Tibial nerve (tissue), 4 donors: ENCODE measurements at places on chromosomes 13 and 19. TPM values are rescaled to one million over a fixed set of nuclear protein-coding genes. Genes with fewer than 3 reads are reported as not detected.

GRCh38 chr13:94214121-94214520 lies 265.4 kb downstream of the DCT start:
- H3K27me3 ChIP-seq = no peaks in the 10 kb centered on the region
- H3K4me3 ChIP-seq = no peak overlapping the region
- H3K36me3 ChIP-seq = no peaks in the 10 kb centered on the region
- no peaks in the 10 kb centered on the region for H3K4me1 ChIP-seq
- no peak overlapping the region for H3K27ac ChIP-seq

- no peaks in the 10 kb centered on the region for H3K27me3 ChIP-seq
- no peak overlapping the region for H3K4me3 ChIP-seq
- peaks cover 6% of the 10 kb centered on the region for H3K4me1 ChIP-seq
- no peaks in the 10 kb centered on the region for H3K36me3 ChIP-seq
- DNase-seq = no peak
- no peak overlapping the region for H3K27ac ChIP-seq
Measured at GRCh38 chr13:110957181-110957884, 42.5 kb upstream of the ANKRD10 start.

- no peak overlapping the region for H3K27ac ChIP-seq
- H3K36me3 ChIP-seq = no peaks in the 10 kb centered on the region
- no peaks in the 10 kb centered on the region for H3K4me1 ChIP-seq
- no peak for DNase-seq
Measured at GRCh38 chr13:68170961-68171360, 940.8 kb upstream of the PCDH9 start.

GRCh38 chr19:41351339-41352245 lies 2.1 kb downstream of the TGFB1 start:
- H3K4me1 ChIP-seq = peaks cover 7% of the 10 kb centered on the region
- peak overlapping the region; percentile 94 for H3K27ac ChIP-seq
- H3K27me3 ChIP-seq = no peaks in the 10 kb centered on the region
- peaks cover 16% of the 10 kb centered on the region for H3K36me3 ChIP-seq

GRCh38 chr19:30935146-30935545 lies 414.1 kb downstream of the TSHZ3 start:
- no peak for DNase-seq
- H3K4me3 ChIP-seq = no peak overlapping the region
- no peaks in the 10 kb centered on the region for H3K4me1 ChIP-seq
- H3K27me3 ChIP-seq = no peaks in the 10 kb centered on the region
- H3K36me3 ChIP-seq = no peaks in the 10 kb centered on the region

DNA sequence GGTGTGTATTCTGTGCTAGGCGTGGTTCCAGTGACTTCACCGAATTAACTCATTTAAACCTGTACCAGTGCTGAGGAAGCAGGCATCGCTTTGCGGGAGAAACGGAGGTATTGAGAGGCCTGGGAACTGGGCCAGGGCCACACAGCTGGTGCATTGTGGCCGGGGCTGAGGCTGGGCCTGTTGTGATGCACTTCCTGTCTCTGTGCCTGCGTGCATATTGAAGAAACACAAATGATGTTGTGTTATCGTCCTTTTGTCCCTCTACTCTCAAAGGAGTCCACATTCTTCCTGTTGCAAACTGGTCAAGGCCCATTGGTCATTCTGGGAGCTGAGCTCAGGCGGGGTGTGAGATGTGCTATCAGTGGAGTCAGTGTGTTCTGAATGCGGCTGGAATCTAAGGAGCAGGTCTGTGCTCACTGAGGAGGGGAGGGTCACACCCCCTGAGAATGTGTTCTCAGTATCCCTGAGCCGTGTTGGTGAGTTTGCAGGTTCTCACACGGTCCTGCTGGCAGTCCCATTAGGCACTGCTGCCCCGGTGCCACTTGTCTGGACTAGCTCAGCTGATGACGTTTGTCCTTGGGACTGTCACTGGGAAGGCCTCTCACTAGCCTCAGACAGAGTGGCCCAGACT lies 62.1 kb downstream of the ARHGEF7 start:
- peak overlapping the region; percentile 86 for H3K27ac ChIP-seq
- no peaks in the 10 kb centered on the region for H3K27me3 ChIP-seq
- peak; percentile 22 for DNase-seq
- no peak overlapping the region for H3K4me3 ChIP-seq

DNA sequence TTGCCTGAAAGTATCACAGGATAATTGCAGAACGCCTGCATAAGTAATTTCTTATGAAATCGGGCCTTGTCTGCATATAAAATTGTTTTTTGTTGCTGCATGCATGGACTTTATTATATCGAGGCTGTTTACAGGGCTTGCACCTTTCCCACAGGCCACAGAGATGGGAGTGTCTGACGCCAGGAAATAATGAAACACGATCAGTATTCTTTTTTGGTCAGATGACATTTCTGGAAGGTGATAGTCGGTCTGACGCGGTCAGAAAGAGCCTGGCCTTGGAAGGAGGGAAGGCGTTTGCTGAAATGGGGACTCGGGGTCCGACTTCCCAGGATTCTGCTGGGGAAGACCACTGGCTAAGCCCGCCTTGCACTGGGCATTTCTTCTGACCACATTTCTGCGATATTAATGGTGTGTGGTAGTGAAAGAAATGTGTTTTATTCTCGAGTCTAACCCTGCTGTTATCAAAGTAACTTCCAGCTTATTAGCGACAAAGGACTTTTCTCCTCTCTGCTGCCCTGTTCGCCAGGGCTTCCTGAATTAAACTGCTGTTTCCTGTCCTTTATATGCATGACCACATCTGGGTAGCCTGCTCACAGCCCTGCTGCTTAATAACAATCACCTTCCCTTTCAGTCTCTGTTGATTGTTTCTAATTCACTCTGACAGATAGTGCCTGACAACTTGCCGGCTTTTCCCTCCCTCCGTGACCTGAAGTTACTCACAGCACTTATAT lies 11.6 kb upstream of the ZNF536 start:
- no peak for DNase-seq
- no peak overlapping the region for H3K4me3 ChIP-seq
- H3K4me1 ChIP-seq = no peaks in the 10 kb centered on the region

DNA sequence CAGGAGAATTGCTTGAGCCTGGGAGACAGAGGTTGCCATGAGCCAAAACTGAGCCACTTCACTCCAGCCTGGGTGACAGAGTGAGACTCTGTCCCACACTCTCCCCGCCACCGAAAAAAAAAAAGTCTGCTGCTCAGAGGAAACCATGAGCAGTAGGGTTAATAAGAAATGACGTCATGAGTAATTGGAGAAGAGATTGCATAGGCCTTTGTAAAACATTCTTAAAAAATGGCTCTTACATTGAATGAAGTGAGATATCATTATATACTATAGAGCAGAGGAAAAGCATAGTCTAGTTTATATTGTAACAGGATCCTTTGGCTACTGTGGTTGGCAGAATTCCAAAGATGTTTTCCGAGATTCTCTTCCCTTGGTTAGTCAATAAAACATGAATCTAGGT lies 228.2 kb downstream of the PCDH20 start:
- H3K27ac ChIP-seq = no peak overlapping the region
- H3K4me1 ChIP-seq = no peaks in the 10 kb centered on the region
- no peak overlapping the region for H3K4me3 ChIP-seq
- DNase-seq = no peak
- no peaks in the 10 kb centered on the region for H3K27me3 ChIP-seq

Gene PLK5
- 0.21 TPM for total RNA-seq

Gene ZNF560
- not detected for total RNA-seq

Gene ZNF729
- not detected for total RNA-seq
